ENCODE measurements at places on chromosomes 4 and X.

DNA sequence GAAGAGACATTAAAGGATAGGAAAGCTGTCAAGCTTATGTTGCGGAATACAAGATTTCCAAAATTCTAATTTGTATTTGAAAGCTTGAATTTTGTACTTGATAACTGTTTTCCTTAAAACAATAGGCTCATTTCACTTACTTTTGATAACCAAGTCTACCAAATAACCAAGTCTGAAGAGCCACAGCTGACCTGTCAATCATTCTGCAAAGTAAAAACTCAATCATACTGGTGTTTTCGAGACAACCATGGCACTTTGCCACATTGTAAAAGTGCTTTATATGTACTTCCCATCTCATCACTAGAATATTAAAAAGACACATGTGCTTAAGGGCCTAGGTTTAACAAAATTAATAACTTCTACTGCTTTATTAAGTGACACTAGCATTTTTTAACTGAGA lies 47.9 kb downstream of the LEF1 start:
- no peak for DNase-seq

GRCh38 chr4:153241970-153242838 lies 38.0 kb downstream of the TRIM2 start:
- DNase-seq = no peak

GRCh38 chr4:12375805-12376204 lies 947.1 kb upstream of the HS3ST1 start:
- no peak for DNase-seq

- DNase-seq = no peak
Observed at GRCh38 chr4:16122308-16122711, 38.5 kb upstream of the PROM1 start.

GRCh38 chr4:77617203-77617602 lies 11.6 kb downstream of the CXCL13 start:
- DNase-seq = no peak

GRCh38 chr4:8560265-8561047 lies 19.7 kb upstream of the GPR78 start:
- no peak for DNase-seq

DNA sequence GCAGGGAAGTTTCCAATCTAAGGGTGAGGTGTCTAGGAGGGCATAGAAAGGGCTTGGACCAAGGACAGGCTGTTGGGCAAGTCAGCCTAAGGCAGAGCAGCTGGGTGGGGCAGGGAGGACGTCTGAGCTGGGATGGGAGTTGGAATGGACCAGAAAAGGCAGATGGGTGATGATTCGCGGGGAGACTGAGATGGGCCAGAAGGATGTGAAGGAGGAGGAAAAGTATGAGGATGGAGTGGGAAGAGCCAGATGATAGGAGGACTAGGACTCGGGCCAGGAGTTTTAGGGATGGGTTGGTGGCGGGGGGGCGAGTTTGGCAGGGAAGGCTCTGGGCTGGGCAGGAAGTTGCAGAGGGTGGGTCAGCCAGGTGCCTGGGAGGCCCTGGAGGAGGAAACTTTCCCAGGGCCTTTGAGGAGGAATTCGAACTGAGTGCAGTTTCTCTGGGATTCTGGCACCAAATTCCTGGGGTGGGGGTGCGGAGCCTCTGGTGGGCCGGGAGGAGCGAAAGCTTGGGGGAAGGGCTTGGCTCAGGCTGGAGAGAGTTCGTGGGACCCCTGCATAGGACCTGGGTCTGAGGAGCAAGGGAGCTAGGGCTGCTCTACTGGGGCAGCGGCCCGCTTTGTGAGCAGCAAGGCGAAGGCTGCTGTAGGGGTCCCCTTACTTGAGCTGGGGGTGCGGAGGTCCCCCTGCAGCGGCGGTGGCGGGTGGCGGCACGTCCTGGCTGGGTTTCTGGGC lies 8.7 kb upstream of the TIMP1 start:
- DNase-seq = no peak

DNA sequence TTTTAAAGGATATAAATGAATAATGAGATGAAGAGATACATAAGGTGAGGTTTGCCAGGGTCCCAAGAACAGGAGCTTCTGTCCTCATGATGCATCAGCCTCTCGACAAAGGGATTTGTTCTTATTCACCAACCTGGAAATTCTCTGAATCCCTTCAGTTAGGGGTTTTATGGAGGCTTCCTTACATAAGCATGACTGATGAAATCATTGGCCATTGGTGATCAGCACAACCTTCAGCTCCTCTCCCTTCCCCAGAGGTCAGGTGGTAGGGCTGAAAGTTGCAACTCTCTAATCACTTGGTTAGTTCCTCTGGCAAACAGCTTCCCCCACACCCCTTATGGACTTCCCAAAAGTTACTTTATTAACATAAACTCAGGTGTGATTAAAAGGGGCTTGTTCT lies 222.0 kb downstream of the SPRY1 start:
- DNase-seq = no peak

- DNase-seq = no peak
Observed at GRCh38 chr4:82809619-82810018, 11.0 kb upstream of the SCD5 start.

GRCh38 chrX:109533631-109534030 lies 3.0 kb upstream of the NXT2 start:
- DNase-seq = no peak

DNA sequence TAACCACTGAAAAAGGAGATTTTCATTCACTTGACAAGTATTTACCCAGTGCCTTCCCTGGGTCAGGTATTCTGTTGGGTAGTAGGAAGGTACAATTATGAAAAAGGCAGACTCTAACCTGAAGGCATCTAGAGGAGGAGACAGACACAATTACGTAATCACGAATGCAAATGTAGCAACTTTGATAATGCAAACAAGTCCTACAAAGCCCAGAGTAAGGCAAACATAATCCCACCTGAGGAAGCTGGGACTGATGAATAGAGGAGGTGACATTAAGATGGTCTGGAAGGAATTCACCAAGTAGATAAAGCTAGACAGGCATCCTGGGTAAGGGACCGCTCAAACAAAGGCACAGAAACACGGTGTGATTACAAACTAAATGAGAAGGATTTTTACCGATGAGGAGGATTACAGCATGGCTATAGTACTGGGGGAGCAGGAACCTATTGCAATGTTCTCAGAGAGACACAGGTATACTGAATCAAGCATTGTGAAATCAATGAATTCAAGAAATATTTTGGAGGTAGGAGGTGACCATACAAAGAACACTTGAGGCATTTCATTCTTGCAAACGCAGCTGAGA lies 37.1 kb downstream of the TMEM150C start:
- DNase-seq = no peak

DNA sequence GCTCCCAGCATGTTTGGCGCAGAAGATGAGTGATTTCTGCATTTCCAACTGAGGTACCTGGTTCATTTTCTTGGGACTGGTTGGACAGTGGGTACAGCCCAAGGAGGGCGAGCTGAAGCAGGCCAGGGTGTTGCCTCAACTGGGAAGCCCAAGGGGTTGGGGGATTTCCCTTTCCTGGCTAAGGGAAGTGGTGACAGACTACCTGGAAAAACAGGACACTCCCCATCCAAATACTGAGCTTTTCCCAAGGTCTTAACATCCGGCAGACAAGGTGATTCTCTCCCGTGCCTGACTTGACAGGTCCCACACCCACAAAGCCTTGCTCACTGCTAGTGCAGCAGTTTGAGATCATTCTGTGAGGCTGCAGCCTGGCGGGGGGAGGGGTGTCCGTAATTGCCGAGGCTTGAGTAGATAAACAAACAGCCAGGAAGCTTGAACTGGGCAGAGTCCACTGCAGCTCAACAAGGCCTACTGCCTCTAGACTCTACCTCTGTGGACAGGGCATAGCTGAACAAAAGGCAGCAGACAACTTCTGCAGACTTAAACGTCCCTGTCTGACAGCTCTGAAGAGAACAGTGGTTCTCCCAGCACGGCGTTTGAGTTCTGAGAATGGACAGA lies 307.7 kb upstream of the ARSJ start:
- no peak for DNase-seq

DNA sequence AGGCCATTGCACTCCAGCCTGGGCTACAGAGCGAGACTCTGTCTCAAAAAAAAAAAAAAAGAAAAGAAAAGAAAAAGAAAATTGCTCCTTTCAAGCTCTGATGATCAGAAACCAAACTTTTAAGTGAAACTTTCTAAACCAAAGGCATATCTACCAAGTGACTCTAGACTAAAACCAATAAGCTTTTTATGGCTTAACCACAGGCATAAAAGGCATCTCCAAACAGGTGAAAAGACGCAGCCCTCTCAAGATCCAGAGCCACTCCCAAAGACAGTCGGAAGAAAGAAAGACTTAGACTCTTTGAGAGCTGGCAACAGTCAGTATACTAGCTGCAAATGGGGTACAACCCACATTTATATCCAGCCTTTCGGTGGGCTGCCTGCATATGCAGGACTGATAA lies 117.1 kb upstream of the AP1S2 start:
- no peak for DNase-seq
